CD4-positive, alpha-beta T cell treated with Interleukin-15 for 4 hours (primary cell): ENCODE measurements at places on chromosomes 11 and 22.
A peak's percentile ranks its signal among the peaks of the same experiment; 100 is the strongest.

- DNase-seq = peak; percentile 52
Measured at GRCh38 chr11:3609416-3610265, 32.2 kb downstream of the ART5 start.

DNA sequence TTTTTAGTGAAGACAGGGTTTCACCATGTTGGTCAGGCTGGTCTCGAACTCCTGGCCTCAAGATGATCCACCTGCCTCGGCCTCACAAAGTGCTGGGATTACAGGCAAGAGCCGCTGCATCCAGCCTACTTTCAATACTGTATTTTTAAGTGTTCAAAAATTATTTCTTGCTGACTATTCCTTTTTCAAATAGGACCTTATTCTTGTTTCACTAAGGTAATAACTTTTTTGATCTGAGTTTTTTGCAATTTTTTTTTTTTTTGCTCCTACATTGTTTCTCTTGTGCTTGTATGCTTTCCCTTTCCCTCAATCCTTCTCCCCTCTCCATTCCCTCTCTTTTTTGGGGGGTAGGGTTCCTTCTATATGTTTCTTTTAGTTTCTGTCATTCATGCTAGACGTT is 73.1 kb downstream of the FAM168A start:
- DNase-seq = no peak

GRCh38 chr11:10933455-10934292 is 75.8 kb upstream of the ZBED5 start:
- DNase-seq = peak; percentile 80

- DNase-seq = no peak
Measured at GRCh38 chr22:46026899-46027210, 49.9 kb upstream of the WNT7B start.

DNA sequence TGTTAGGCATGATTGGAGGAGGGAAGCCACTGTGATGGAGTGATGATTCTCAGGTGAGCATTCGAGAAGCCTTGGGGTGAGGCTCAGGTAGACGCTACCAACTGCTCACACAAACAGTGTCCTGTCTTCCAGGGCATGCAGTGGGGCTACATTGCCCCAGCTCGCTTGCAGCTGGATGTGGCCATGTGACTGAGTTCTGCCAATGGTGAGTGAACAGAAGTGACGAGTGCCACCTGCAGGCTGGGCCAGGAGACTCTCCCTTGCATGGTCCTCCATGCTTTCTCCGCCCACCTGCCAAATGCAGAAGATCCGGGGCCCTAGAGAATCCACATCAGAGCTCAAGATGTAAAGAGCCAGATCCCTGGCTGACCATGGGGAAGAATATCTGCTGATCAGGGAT is 195.9 kb downstream of the BCR start:
- DNase-seq = peak; percentile 9

GRCh38 chr11:75105462-75105925 is 8.8 kb upstream of the OR2AT4 start:
- no peak for DNase-seq

DNA sequence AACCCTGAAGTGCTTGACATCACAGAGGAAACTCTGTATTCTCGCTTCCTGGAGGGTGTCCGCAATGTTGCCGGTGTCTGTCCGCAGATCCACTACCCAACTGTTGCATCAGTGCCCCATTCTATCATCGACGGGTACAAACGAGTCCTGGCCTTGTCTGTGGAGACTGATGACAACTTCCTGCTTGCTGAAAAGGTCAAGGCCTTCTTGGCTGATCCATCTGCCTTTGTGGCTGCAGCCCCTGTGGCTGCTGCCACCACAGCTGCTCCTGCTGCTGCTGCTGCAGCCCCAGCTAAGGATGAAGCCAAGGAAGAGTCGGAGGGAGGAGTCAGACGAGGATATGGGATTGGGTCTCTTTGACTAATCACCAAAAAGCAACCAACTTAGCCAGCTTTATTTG is 42.9 kb upstream of the DAGLA start:
- DNase-seq = no peak

GRCh38 chr11:106670069-106670468 is 348.2 kb downstream of the GUCY1A2 start:
- DNase-seq = no peak

DNA sequence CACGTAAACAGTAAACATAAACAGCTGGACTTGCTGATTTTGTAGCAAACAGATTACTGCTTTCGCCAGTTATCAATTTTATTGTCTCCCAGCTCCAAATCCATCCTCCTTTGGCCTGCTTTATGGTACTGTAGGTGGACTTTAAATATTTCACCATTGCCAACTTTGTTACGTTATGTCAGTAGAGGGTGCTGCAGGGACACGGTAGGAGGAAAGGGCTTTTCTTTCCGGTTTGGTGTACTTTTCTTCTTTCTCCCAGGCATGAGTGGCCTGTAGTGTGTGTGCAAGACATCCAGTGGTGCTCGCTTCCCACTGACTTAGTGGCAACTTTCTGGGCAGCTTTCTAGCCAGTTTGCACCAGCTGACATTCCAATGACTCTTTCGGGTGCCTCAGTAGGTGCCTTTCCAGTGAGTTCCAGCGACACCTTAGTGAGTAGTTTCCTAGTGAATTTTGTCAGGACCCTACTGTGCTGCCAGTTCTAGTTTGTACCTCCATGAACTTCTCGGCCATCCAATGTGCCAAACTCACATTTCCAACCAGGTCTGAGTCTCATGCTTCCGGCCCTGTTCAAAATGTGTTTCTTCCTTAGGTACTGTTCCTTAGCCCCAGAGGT is 267.6 kb upstream of the TENM4 start:
- no peak for DNase-seq

- DNase-seq = no peak
Measured at GRCh38 chr11:57426439-57426928, 437 bp downstream of the SLC43A3 start.

GRCh38 chr22:49227670-49228069 is 600.0 kb downstream of the BRD1 start:
- DNase-seq = no peak

DNA sequence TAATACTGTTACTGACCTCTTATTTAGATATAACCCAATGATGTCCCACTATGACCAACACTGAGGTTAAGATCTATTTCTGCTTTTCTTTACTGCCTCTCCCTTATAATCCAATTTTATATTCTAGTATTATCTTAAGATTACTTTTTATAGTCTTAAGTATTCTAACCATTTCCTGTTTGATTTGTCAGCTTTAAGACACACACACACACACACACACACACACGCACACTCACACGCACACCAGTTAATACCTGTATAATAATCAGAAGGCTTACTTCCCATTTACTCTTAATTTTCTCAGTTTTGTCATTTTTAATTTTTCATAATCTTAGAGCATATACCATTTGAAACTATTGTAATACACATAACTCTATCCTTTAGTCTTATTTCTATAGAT is 226.0 kb upstream of the C11orf87 start:
- DNase-seq = no peak

DNA sequence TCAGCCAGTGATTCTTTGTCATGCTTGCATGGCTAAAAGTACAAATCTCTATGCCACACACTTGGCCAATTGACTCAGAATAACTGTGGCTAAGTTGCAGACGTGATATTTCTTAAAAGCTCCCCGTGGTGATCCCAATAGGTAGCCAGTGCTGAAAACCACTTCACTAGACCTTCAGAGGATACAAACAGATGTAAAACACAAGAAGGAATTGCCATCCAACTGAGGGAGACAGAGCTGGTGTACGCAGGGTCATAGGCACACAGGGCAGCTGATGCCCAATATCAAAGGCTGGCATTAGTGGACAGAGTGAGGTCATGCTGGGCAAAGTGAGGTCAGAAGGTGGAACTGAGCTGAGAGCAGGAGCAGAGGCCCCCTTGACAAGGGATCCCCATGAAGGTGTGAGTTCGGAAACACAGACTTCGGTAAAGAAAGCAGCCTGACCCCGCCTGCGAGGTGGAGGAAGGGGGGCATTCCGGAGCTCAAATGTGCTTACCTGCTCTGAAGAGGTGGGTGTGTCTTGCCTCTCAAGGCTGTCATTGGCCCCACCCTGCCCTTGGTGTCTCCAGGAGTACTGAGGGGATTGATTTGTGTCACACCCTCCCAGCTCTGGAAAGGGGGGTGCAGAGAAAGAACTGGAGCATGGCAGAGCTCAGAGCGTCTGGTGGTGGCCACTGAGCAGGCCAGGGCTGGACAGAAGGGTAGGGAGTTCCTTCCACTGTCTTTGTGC is 344.9 kb upstream of the B3GAT1 start:
- no peak for DNase-seq

GRCh38 chr11:3825473-3826154 is 15.1 kb downstream of the RHOG start:
- no peak for DNase-seq

DNA sequence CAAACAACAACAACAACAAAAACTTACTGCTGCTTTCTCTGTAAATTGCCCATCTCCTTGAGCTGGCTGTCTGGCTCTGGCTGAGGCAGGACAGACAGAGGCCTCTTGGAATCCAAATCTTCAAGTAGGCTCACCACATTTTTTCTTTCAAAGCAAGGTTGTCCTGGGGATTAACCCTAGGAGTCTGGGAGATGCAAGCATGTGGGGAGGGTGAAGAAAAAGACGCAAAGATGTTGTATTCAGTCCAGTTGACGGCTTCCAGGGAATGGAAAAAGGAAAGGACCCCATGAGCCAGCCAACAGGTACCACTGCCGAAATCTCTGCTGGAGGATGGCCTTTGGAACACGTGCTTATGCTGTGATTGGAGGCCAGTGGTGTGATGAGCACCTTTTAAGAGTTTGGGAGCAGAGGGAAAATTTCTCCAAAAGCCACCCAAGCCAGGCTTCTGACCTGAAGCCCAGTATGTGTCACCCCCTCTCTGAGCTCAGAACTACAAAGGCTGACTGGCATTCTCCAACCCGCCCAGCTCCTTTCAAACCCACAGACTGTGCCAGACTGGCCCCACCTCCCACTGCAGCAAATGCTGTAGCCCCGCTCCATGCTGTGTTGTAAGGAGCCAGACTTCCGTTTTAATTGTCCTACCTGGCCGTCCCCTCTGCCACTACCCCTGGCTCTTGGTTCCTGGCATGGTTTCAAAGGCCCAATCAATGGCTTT is 10.8 kb downstream of the BLID start:
- DNase-seq = no peak

DNA sequence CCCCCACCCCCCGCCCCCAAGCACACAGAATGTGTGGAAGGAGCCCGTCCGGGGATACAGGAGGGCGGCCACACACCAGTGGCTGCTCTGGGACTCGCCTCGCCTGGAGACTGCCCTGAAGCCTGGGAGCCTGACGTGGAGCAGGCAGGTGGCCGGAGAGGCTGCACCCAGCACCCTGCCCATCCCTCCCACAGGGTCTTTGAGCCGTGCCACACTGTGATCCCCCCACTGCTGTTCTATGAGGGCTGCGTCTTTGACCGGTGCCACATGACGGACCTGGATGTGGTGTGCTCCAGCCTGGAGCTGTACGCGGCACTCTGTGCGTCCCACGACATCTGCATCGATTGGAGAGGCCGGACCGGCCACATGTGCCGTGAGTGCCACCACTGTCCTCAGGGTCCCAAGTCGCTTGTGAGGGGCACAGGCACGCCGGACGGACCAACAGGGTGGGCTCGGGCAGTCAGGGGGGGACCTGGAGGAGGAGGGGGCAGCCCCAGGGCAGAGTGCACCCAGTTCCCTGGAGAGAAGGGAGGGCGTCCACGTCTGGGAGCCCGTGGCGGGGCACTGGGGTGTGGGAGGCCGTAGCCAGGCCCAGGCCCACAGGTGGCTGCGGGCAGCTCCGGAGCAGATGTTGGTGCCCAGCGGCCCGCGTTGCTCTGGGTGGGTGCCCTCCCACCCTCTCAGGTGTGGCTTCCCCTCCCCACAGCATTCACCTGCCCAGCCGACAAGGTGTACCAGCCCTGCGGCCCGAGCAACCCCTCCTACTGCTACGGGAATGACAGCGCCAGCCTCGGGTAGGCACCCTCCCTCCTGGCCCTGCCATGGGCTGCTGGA is 27.0 kb upstream of the MUC5B start:
- no peak for DNase-seq

DNA sequence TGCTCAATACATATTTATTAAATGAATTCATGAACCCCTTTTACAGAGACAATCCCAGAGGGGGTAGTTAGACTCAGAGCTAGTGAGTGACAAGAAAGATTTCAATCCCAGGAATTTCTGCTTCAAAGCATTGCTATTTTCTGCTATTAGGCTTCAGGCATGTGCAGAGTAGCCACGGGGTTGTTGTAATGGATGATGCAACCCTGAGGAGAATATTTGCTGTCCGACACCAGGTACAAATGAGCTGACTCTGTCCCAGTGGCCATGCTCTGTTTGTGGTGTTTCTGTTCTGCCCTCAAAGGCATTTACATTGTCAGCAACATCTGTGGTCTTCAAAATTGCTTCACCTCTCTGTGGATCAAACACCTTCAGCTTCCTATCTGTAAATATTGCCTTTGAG is 102.6 kb downstream of the CSNK2A3 start:
- DNase-seq = no peak

DNA sequence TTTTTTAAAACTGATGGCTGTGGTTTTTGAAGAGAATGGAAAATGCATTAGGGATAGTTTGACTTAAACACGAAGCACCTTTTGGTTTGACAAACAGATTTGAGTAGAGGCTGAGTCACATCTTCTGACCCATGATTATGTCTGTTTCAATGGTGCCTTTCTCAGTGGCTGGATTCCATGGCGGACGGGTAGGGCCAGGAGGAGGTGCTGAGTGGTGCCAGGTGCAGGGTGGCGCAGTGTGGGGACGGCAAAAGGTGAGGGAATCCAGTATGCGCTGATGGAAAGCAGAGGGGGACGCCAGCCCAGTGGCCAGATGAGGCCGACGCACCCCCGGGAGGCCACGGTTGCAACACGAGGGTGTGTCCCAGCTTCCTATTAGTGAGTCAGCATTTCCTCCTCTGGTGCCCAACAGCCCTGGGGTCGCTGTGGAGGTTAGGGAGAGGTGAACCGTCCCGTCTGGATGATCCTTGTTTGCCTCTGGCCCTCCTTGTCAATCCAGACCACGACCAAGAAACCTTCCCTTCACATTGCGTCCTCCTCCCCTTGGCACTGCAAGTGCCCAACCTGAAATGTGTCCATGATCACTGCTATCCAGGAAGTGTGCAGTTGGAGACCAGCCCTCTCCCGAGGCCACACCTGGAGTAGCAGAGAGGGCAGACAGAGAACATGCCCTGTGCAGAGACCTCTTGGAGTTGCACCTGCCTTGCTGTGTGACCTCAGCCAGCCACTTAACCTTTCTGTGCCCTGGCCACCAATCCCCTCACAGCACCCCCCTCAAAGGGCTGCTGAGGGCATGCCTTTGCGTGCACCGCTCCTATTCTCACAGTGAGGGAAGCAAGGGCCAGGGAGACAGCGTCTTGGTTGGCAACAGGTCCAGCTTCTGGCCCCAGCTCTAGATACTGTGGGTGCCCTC is 32.5 kb upstream of the ATXN10 start:
- DNase-seq = no peak

DNA sequence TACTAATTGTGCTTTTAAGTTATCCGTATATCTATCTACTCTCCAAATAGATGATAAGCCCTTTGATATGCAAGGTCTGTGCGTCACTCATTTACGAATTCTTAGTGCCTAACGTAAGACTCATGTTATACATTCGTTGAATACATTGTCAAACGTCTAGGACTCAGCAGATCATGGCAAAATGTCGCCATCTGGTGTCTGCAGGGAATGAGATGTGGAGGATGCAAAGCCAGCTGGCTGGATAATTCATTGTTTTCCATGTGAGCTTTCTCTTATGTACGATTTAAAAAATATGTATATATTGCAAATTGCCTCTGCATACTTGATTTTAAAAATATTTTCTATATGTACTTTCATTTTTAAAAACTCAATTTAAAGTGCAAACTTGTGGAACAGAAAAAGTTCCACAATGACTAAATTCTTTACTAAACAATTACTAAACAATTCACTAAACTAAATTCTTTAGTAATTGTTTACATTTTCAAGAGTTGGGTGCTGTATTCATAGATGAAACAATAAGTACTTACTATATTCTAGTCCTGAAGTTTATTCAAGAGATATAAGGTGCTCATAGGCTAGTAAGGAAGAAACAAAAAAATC is 33.8 kb downstream of the ZNF202 start:
- DNase-seq = peak; percentile 35
